NCI-H1417 (cell line): ENCODE measurements at places on chromosomes 7 and 10.

- no peak for DNase-seq
Measured at GRCh38 chr7:74396993-74397392, 56.7 kb upstream of the GTF2IRD1 start.

DNA sequence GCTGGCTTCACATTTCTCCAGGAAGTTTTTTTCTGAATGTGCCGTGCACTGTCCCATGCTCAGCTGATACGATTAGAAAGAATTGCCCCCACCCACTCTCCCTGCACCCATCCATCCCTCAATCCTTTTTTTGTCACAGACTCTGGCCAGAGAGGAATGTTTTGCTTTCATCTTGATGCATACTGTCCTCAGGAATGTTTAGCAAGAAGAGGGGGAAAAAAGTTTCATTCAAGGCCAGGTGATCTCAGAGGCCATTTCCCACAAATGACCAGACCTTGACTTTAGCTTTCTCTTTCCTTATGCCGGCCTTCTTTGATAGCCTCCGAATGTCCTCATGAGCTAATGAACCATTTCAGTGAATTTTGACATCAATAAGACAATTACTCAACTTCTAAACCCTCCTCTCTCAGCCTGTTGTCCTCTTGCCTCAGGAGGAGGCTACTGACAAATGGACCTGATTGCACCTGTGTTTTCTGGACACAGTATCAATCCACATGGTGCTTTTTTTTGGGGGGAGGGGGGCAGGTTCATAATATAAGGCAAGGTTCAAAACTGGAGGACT is 105.0 kb upstream of the KLF6 start:
- no peak for DNase-seq

DNA sequence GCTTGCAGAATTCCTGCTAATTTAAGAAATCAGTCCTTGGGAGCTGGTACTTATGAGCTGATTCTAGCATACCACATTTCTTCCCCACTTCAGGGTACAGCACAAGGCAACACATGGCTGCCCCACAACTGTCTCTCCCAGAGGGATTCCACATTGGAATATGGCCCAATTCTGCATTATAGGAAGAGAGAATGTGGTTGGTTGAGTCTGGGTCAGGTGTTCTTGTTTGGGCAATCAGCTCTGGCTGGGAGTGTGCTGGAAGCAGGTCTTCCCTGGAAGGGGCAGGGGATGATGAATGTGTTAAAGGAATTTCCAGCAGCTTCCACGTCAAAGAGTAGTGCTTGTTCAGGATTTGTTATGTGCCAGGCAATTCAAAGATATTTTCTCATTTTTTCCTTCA is 95.7 kb downstream of the BUB3 start:
- no peak for DNase-seq

- no peak for DNase-seq
Measured at GRCh38 chr10:120459185-120459584, 2.2 kb downstream of the PLPP4 start.

DNA sequence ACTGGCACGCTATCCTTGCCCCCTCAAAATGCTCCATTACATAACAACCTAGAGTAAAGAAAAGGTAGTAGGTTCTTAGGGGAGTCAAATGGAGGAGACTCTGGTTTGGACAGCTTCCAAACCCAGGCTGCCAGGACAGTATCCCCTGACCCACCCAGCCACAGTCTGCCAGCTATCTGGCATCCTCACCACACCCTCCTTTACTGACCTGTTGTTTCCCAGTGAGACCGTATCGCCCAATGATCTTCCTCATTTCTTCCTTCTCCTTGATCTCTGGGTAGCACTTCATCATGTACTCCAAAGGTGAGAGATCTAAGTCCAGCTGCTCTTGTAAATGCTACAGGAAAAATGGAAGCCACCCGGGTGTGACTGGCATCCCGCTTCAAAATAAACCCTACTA is 5.1 kb upstream of the H2BK1 start:
- DNase-seq, result no peak

DNA sequence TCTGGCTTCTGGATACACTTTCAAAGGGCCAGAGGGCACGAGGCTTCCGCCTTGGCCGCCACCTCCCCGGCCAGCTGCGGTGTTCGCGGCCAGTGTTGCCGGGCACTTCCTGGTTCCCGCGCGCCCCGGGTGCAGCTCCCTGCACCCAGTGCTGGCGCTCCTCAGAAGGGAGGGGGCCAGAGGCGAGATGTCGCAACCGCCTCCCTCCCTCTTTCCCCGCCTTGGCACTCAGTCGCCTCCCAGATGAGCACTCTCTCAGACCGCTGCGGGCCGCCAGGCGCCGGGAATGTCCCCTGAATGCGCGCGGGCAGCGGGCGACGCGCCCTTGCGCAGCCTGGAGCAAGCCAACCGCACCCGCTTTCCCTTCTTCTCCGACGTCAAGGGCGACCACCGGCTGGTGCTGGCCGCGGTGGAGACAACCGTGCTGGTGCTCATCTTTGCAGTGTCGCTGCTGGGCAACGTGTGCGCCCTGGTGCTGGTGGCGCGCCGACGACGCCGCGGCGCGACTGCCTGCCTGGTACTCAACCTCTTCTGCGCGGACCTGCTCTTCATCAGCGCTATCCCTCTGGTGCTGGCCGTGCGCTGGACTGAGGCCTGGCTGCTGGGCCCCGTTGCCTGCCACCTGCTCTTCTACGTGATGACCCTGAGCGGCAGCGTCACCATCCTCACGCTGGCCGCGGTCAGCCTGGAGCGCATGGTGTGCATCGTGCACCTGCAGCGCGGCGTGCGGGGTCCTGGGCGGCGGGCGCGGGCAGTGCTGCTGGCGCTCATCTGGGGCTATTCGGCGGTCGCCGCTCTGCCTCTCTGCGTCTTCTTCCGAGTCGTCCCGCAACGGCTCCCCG is at the start of gene FFAR4:
TSS of gene FFAR4 (plus strand) at position 231 of the 842 bp plus-strand sequence. CDS start at position 287, 56 bp downstream.
- no peak for DNase-seq

GRCh38 chr7:47697543-47697942 is 115.6 kb upstream of the TNS3 start:
- DNase-seq, result no peak

DNA sequence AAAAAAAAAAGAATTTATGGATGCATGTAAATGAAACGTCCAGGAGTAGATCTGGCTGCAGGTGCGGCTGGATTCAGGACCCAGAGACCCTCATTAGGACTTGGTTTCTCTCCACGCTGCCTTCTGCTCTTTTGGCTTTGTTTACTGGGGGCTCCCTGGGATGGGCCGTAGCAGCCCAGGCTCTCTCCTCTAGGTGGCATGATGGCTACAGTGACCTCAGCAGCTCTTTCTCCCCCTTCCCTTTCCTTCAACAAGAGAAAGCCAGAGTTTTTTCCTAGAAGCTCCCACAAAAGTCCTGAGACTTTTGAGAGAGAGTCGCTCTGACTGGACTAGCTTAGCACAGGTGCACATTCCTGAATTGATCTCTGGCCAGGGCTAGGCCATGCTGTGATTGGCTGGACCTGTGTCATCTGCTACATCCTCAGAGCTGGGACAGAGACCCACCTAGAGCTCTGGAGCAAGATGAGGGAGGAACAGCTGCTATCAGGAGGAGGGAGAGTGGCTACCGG is 67.8 kb upstream of the PDCD4 start:
- no peak for DNase-seq

GRCh38 chr10:6578795-6579182 is 1.3 kb downstream of the PRKCQ start:
- no peak for DNase-seq
